ENCODE measurements at places on chromosomes 2 and 18.

DNA sequence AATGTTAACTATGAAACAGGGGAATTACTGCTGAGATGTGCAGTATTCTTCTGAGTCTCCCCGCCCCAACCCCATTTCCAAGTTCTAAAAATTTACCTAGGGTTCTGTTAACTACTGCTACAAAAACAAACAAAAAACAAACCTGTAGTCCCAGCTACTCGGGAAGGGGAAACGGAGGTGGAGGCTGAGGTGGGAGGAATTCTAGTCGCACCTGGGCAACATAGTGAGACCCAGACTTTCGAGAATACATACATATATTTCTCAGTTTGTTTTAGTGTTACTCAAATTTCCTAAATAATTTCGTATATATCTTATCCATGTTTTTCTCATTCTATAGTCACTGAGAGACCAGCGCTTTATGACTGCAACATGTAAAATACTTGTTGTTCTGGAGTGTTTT, 989 bp downstream of the STAM2 start:
- no peak for DNase-seq

- DNase-seq, result no peak
Measured at GRCh38 chr18:3233433-3234168, 13.8 kb upstream of the MYOM1 start.

DNA sequence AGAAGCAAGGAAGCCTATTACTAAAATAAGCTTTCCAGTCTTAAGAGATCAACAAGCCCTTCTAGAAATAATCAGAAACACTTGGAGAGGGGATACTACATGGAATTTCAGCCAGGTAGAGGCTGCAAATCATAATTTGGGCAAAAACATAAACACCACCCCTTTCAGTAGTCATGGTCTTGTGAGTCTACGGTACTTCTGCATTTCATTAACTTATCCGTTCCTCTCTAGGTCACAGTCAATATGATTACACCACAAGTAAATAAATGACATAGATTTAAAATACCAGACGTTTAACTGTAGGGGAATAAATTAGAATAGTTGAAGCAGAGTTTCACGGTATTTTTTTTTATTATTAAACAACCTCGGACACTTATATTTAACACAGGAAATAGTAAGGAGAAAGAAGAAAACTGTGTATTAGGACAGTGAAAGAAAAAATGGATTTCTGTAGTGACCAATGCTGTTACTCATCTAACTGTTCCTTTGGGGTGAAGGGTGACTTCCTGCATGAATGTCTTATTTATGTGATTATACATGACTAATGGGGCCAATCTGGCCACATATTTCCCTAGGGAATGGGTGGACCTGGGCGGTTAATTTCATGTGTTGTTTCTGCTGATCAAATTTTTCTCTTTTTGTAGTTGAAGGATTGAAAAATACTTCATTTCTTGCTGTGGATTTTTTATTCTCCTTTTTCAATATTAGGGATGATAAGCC, 456.6 kb upstream of the UBE2E3 start:
- DNase-seq, result peak; percentile 78

GRCh38 chr2:211447548-211447947, 891.1 kb downstream of the CPS1 start:
- no peak for DNase-seq

DNA sequence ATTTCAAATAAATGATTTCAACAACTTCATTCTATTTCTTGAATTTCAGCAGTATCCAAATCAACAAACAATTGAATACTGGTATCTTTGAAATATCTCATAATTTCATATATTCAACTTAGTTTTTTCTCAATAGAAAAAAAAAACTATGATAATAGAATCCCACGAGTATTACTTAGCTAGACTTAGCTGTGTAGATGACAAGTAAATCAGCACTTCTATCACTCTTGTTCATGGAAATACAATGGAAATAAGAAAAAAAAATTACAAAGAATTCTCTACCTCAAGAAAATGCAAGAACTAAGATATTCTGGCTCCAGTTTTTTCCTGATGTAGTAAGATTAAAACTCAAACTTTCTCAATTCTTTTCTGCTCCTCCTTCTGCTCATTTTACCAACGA, 256.2 kb upstream of the KYNU start:
- no peak for DNase-seq

- DNase-seq, result no peak
Measured at GRCh38 chr18:57859314-57859713, 56.2 kb upstream of the ATP8B1 start.

DNA sequence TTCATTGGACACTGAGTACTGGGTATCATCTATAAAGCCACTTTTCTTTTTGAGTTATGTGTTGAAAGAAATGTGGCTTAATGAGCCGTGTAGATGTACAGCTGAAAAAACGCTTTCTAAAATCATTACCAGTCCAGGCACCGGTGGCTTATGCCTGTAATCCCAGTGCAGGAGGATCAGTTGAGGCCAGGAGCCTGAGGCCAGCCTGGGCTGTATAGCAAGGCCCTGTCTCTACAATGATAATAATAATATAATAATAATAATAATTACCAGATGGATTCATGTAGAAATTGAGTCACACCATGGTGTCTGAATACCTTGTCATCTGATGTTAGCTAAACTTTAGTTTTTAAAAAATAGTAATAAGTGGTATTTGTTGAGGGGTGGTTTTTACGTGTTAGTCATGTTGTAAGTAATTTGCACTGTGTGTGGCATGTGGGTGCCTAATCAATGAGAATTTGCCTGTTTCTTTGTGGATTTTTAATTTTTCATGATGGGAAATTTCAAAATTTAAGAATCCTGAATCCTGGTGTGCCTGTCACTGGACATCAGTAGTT, 30.1 kb downstream of the NCK2 start:
- no peak for DNase-seq

- peak; percentile 50 for DNase-seq
Measured at GRCh38 chr18:79961527-79962291, 2.7 kb upstream of the HSBP1L1 start.

DNA sequence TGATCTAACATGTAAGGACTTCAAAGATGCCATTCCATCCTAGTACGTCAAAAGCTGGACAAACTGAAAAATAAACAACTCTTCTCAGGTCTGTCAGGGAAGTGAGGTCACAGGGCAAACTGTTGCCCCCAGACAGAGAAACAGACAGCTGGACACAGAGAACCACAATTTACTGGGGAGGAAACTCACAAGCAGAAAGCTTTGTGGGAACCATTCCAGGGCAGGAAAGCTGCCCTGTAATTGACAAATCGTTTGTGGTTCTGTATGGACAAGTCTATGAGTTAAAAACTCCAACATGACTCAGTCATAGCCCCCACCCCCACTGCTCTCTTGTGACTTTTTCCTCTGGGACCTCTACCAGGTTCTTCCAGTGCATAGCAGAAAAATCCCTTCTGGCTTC, 28.4 kb downstream of the MCEE start:
- DNase-seq, result peak; percentile 61

- DNase-seq, result no peak
Measured at GRCh38 chr2:34601561-34601960, 1002.5 kb upstream of the FAM98A start.

GRCh38 chr2:173400760-173401159, 46.1 kb downstream of the CDCA7 start:
- no peak for DNase-seq

GRCh38 chr2:73217160-73217559, 3.1 kb downstream of the SMYD5 start:
- DNase-seq, result no peak

- DNase-seq, result no peak
Measured at GRCh38 chr18:67926929-67927864, 410.7 kb upstream of the DSEL start.

DNA sequence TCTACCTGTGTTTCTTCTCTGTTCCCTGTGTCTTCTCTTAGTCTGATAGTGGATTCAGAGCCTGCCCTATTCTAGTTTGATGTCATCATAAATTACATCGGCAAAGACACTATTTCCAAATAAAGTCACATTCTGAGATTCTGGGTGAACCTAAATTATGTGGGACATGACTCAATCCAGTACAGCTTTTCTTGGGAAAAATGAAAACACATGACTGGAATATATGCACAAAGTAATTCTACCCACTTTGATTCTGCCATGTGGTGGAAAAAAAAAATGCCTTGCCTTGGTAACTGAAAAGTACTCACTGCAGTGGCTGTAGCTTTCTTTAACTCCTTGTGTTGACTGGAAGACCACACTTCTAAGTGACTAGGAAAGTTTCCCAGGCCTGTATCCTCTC, 73.7 kb downstream of the LRATD1 start:
- no peak for DNase-seq

GRCh38 chr18:76654577-76654976, 159.5 kb upstream of the ZNF516 start:
- DNase-seq, result no peak

GRCh38 chr2:178295115-178295514, 100.8 kb downstream of the OSBPL6 start:
- DNase-seq, result no peak

- no peak for DNase-seq
Measured at GRCh38 chr18:70523792-70524182, 234.9 kb downstream of the SOCS6 start.

GRCh38 chr2:68031542-68032160, 31.2 kb downstream of the C1D start:
- DNase-seq, result peak; percentile 59

DNA sequence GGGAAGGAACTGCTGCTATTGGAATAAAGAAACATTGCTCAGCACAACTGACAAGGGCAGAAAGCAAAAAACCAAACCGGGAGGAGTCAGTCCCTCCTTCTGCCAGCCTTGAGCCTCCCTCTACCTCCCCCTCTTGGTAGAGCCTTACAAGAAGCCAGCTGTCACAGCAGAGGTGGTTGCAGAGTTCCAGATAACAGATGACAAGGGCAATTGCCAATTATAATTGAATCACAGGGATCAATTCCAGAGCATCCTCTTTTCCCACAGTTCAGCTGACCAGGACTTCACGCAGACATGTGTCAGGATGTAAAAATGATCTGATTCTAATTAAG, 548.2 kb upstream of the LRRTM1 start:
- DNase-seq, result no peak

DNA sequence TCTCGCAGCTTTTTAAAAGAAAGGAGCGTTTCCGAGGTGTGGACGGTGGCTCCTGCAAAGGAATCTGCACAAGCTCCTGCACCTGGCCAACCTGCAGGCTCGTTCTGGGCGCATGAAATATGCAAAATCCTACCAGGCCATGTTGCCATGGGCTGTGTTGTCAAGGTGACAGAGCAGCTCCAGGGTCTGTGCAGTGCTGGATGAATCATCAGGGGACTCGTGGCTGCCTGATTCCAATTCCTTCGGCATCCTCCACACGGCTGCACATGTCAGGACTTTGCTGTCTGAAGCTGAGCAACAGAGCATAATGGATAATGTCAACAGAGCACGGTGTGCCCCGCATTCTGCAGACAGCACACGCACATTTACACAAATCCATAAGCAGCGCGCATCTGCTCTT, 120.5 kb downstream of the EIPR1 start:
- DNase-seq, result no peak

GRCh38 chr2:101521487-101521886, 46.6 kb upstream of the RFX8 start:
- DNase-seq, result no peak

GRCh38 chr2:230869914-230870543, 5.3 kb downstream of the ITM2C start:
- no peak for DNase-seq

DNA sequence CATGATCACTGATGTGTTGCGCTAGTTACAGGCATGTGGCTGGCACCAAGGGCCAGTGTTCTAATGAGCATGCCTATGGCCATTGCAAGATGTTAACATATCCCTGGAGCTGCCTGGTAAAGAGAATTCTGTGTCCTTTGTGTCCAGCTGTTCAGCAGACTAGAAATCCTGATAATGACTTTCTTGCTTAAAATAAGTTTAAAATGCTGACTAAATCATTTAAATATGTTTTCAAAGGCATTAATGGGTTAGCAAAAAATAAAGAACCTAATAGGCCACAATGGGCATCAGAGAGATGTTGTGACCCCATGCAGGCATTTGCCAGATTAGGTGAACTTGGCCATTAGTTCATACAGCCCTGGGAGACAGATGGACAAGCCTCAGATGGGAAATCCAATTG, 67.5 kb downstream of the GPR39 start:
- no peak for DNase-seq

GRCh38 chr2:216355711-216356110, 16.6 kb downstream of the MARCHF4 start:
- no peak for DNase-seq

- DNase-seq, result no peak
Measured at GRCh38 chr2:136243638-136244535, 125.9 kb upstream of the CXCR4 start.

- no peak for DNase-seq
Measured at GRCh38 chr18:3596637-3597384, 146.8 kb downstream of the TGIF1 start.

- peak; percentile 24 for DNase-seq
Measured at GRCh38 chr2:32061973-32062861, 1.1 kb upstream of the SPAST start.

- no peak for DNase-seq
Measured at GRCh38 chr2:38830526-38831159, 45.1 kb downstream of the DHX57 start.

DNA sequence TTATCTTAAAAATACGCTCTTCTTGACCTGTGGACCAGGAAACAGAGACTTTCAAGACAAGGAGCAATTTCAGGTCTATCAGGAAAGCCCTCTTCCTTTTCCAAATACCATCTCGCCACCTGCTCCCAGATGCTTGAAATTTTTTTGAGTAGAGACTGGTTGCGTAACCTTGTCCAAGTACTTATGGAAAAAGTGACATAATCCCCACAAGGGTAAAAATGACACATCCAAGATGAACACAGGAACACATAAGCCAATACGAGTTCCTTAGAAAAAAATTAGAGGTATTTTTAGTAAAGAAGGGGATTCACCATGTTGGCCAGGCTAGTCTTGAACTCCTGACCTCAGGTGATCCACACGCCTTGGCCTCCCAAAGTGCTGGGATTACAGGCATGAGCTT, 1.8 kb downstream of the SERPINB13 start:
- no peak for DNase-seq

GRCh38 chr18:74065366-74065765, 82.3 kb downstream of the FBXO15 start:
- DNase-seq, result no peak

- DNase-seq, result no peak
Measured at GRCh38 chr2:158009399-158009798, 92.3 kb upstream of the UPP2 start.

DNA sequence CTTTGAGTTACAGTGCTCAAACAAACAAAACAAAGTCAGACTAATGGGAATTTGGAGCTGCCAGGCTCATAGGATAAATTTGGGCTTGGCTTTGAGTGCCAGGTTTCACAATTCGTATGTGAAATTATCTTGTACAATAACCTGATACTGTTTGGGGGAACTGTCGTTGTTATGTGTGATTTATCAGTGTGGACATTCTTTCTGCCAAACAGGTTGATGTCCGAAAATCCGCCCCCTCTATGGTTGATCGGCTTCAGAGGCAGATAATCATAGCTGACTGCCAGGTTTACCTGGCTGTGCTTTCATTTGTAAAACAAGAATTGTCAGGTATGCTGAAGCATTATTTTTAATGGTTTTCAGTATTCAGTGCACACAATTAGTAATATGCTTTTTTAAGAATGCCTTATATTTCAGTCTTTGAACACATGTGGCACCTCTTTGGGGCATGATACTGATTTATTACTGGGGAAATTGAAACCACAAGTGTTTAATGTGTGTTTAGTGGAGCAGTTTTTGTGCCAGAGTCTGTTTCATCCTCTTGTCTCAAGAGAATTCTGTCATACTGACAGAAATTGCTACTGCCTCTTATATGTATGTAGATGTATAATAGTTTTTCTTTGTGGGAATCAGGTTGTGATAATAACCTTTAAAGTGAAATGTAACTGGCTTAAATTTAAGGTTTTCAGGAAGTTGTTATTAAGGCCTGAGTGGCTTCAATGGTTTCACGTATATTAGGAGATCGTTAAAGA, 54.6 kb downstream of the TTC39C start:
- no peak for DNase-seq
